ENCODE measurements at places on chromosomes 12 and 14. TPM values are rescaled to one million over a fixed set of nuclear protein-coding genes. Genes with fewer than 3 reads are reported as not detected.

DNA sequence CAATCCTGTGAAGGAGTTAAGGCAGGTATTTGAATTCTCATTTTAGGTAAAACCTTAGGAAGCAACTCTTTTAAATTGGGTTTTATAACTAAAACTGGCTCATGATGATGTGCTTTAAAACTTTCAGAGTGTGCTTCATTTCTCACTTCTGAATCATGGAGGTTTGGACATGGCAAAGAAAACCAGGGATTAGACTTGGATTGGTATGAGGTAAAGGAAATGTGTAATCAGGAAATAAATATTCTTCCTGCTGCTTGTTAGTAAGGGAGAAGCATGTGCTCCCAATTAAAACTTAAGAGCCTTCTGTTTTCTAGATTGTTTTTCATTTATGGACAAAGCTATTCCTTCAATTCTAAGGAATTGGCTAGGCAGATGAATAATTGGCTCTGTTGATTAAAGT, 57.4 kb downstream of the FBXO33 start:
- DNase-seq = no peak

GRCh38 chr14:37437490-37437889, 157.6 kb downstream of the FOXA1 start:
- DNase-seq = no peak

- peak; percentile 84 for DNase-seq
These were observed 1059.8 kb downstream of the TMEM121 start for GRCh38 chr14:106586098-106586704.

GRCh38 chr12:27517961-27518665, 5.9 kb upstream of the PPFIBP1 start:
- DNase-seq = no peak

- DNase-seq = peak; percentile 42
These were observed 117.1 kb downstream of the PRKCH start for GRCh38 chr14:61438497-61438859.

GRCh38 chr12:6758506-6759095, 5.7 kb upstream of the MLF2 start:
- peak; percentile 53 for DNase-seq

- DNase-seq = no peak
These were observed 133.3 kb downstream of the RMST start for GRCh38 chr12:97595936-97596335.

Gene TMEM63C
- 0.31 TPM for total RNA-seq

Gene KLRC2
- not detected for total RNA-seq

Gene IRAK3
- total RNA-seq = 0.38 TPM

Gene NUAK1
- total RNA-seq = not detected

Gene BICDL1
- total RNA-seq = 133 TPM

Gene KRT79
- not detected for total RNA-seq

Gene SALL2
- 4.1 TPM for total RNA-seq

Measured in activated naive CD4-positive, alpha-beta T cell treated with anti-CD3 and anti-CD28 coated beads for 36 hours (primary cell).